Activated naive CD4-positive, alpha-beta T cell (primary cell): ENCODE measurements at places on chromosomes 6 and 20.

DNA sequence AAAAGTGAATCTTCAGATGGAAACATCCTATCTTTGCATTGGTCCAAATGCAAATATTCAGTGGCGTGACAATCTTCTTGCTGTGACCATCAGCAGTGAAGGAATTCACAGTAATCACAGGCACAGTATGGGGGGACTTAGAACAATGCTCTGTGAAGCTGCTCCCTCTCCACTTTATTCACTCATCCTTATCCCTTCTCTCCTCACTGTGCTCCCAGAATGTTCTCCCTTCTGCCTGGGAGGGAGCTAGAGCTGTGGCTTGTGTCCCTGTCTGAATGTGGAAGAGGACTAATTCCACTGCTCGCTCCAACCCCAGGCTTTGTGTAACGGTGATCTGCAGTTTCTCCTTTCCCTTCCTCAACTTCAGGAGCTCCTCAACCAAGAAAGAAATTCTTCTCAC is 243.7 kb downstream of the ALDH8A1 start:
- DNase-seq = no peak

GRCh38 chr6:106199998-106200397 is 113.9 kb downstream of the PRDM1 start:
- DNase-seq = no peak

GRCh38 chr6:10800810-10801209 is 37.5 kb downstream of the MAK start:
- DNase-seq = no peak

DNA sequence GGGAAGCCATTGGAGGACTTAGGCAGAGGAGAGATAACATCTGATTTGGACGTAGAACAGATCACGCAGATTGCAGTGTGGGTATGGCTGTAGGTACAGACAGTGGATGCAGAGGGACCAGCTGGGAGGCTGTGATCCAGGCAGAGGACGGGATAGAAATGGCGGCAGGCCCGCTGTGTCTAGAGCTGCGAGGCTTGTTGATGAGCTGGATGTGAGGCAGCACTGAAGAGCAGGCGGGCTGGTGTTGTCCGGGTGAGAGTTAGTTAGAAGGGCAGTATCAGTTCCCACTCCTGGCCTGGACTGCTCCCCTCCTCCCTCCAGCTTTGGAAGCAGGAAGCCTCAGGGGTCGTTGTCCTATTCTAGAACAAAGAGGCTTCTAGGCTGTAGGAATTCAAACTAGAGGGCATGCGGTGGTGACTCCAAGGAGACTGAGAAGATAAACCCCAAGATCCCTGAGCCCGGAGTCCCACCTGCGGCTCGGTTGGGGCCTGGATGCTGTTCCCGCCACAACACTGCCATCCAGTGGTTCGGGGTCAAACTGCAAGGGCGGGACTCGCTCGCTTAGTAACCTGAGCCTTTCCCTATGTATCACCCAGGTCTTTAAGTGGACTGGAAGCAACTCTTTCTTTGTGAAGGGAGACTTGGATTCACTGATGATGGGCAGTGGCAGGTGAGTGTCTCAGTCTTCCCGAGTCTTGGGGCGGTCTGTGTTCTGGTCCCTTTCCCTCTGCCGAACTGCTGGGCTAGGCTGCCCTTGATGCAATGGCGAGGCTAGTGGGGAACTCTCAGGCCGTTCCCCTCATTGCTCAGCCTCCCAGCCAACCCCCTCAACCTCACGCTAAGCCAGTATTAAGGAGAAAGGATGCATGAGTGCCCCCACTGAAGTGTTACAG is 11.2 kb downstream of the TLDC2 start:
- peak; percentile 75 for DNase-seq

- DNase-seq = peak; percentile 64
Measured at GRCh38 chr6:44221291-44221960, 2.0 kb upstream of the SLC29A1 start.

GRCh38 chr6:12555267-12555666 is 161.3 kb upstream of the PHACTR1 start:
- no peak for DNase-seq

GRCh38 chr6:136921936-136922684 is at the start of gene SLC35D3:
SLC35D3 (plus strand) TSS chr6:136922301; CDS start chr6:136922429, 128 bp downstream.
- DNase-seq = no peak

DNA sequence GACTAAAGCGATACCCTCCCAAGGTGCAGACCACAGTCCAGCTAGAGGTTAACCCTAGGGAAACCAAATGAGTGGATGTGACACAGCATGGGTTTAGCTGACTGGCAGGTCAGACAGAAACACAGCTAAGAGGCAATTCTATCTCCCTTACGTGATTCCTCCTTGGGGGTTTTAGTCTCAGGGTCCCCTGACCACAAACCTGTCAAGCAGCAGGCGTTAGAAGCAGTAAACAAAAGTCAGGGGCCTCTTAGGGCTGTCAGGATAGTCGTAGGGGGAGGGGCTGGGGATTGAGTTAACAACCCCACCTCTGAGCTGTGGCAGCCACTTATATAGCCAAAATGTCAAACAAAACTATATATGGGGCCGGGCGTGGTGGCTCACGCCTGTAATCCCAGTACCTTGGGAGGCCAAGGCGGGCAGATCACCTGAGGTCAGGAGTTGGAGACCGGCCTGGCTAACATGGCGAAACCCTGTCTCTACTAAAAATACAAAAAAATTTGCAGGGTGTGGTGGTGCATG is 13.6 kb downstream of the KCNK5 start:
- no peak for DNase-seq

DNA sequence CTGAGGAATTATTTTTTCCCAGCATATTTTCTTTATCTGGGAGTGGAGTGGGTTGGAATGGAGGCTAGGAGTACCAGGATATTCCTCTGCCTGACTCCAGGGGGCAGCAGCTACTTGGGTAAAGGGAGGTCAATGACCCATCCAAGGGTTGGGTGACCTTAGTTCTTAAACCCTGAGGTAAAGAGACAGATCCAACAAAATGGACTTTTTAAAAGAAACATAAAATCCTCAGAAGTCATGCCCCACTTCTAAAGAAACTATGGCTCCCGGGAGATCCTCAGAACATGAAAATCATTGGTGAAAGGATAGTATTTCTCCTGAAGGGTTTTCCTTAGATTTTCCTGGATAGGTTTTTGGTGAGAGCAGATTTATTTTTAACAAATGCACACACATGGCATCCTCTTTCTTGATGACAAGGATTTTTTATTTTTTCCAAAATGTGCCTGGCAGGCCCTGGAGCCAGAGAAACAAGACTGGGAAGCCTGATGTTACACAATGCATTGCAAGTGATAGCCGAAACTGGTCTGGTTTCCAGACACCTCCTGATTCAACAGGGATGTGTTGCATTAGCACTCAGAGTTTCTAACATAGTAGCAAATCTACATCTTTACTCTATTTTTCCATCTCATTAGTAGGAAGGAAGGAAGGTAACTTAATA is 240.9 kb upstream of the BTBD3 start:
- no peak for DNase-seq

DNA sequence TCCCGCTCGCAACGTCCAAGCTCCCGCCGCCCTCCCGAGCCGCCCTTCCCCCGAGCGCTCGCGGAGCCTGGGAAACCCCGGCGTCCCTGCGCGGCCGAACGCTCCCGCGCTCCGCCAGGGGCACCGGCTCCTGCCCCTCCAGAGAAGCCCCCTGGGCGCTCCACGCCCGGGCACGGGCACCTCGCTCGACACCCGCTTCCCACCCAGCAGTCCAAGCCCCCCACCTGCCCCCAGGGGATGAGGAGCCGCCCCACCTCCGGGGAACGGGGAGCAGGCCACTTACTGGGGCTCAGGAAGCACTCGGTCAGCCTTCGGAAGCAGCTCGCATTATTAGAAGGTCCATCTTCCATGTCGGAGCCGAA is 1.4 kb downstream of the PDE10A start:
- DNase-seq = no peak

- no peak for DNase-seq
Measured at GRCh38 chr20:5779071-5779900, 29.1 kb downstream of the SHLD1 start.

DNA sequence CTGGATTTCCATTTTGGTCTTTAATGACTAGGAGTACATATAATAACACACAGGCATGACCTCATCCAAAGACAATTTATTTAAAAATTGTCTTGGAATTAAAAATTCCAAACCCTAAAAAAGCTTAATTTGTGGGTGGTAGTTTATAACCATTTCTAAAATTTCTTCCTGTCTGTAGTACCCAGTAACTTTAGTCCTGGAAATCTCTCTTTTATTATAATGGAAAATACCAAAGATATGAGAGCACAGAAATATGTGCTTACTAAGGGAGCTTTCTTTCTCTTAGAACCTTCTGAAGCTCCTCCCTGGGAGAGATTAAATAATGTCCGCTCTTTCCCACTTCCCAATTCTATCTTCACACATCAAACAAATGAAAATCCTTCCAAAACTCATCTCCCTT is 70.5 kb upstream of the PRL start:
- DNase-seq = no peak

DNA sequence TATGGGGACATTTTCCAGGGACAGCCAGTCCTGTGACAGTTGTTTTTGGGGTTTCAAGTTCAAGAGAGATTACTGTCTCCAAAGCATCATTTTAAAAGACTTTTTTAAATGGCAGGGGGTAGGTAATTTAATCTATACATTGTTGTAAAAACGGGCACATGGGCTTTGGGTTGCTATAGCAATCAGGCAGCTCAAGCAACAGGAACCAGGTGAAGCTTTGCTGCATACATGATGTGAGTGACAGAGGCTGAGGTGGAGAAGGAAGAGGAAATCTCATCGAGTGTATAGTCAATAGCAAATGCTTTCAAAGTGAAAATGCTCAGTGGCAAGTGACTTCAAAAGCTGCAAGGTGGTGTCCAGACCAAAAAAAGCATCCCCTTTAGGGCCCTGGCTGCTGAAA is 277.4 kb upstream of the JAG1 start:
- no peak for DNase-seq

DNA sequence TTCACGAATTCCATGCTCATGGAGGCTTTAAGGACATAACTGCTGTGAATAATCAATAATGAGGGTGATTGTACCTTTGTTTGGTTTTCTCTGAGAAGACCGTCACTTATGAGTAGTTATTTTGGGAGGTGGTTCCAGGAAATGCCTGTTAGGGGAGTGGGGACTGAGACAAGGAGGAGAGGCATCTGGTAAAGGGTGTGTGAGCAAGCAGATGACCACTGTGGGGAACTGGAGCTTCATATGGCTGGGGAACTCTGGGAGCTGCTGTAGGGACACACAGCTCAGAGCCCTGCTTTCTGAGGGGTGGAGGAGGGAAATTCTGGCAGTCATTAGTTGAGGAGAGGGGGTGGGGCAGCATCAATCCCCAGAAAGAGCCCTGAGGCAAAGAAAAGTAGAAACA is 71.3 kb upstream of the TINAG start:
- DNase-seq = no peak

GRCh38 chr20:58219342-58219700 is 9.1 kb downstream of the ANKRD60 start:
- no peak for DNase-seq

- no peak for DNase-seq
Measured at GRCh38 chr6:168495133-168495532, 54.1 kb downstream of the SMOC2 start.

DNA sequence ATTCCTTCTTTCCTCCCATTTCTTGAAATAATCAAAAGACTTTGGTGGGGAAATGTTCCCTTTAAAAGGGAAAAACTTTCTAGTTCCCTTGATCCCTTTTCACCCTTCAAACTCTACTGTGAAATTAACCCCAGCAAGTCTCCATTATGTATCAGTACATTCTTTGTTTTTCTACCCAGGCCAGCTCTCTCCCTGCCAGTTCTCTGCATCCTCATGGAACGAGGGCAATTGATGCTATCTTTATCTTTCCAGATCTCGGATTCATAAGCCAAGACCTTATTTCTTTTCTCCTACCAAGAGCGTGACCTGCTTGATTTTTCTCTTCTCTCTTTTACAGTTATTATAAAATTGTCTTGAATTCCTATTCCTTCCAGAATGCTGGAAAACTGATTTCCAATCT is 75.8 kb downstream of the ADGRB3 start:
- no peak for DNase-seq

GRCh38 chr6:133587546-133588160 is 301.3 kb upstream of the TCF21 start:
- no peak for DNase-seq

- no peak for DNase-seq
Measured at GRCh38 chr20:41432746-41433145, 66.1 kb upstream of the EMILIN3 start.

- DNase-seq = no peak
Measured at GRCh38 chr6:38262609-38263008, 377.1 kb downstream of the BTBD9 start.

DNA sequence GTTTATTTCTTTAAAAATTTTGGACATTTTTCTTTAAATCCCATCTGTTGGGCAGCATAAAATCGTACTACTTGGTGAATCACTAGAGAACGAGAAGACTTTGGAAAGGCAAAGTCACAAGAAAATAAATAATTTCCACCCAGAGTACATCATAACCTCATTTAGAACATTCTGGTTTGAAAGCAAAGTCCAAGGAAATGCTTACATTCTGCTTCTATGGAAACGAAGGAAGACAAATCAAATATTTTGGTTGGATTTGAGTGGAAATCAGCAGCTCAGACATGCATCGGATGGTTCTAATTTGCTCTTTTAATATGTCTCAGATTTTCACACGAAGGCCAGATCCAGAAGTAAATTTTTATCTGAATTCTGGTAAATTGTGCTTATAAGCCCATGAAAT is 60.7 kb upstream of the LTV1 start:
- DNase-seq = no peak

DNA sequence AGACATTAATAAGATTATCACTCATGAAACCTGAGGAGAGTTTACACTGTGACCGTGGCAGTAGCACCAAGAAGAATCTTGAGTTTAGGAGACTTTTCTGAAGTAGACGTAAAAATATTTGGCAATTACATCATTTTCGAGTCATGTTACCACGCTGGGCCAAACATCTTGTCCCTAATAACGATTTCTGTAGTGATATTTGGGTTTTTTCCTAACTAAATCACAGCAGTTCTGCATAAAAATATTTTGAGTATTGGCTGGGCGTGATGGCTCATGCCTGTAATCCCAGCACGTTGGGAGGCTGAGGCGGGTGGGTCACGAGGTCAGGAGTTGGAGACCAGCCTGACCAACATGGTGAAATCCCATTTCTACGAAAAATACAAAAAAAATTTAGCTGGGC is 262.4 kb downstream of the PHF3 start:
- DNase-seq = no peak

DNA sequence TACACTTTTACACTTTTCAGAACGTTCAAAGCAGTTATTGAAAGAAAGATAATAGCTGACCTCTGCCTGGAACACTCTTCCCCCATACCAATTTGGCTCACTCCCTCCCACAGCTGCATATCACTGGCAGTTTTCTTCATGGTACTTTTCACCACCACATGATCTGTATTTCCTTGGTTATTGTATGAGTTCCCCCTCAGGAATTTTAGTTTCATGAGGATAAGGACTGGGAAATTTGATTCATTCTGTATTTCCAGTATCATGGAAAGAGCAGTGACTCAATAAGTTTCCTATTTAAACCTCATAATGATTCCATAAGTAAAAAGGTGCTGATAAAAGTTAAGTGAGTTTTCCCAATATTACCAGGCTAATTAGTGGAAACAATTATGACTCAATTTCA is 16.0 kb downstream of the HTR1B start:
- DNase-seq = no peak
